Jurkat, Clone E6-1 (cell line): ENCODE measurements at places on chromosomes 6 and 20.
A peak's percentile ranks its signal among the peaks of the same experiment; 100 is the strongest.

GRCh38 chr6:154909821-154910220 lies 85.3 kb upstream of the TIAM2 start:
- no peak for DNase-seq

GRCh38 chr6:39982720-39983119 lies 48.5 kb upstream of the MOCS1 start:
- DNase-seq = peak; percentile 60

- DNase-seq = no peak
Measured at GRCh38 chr6:131450861-131451260, 122.2 kb upstream of the ARG1 start.

GRCh38 chr20:2911200-2911599 lies 37.9 kb downstream of the PTPRA start:
- DNase-seq = no peak

DNA sequence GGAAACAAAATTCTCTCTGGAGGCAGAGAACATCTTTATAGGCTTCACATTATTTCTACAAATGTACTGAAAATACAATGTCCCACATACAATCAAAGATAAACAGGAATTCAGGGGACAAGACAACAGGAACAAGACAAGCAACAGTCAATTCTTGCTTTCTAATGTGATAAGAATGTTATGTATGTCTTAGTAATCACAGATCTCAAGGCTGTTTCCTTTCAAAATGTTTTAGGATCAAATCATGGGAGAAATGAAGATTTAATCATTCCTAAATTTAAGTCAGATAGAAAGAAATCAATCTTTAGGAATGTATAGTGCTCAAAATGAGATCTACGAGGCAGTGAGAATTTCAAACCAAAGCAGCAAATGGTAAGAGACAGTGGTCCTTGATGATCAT lies 32.1 kb downstream of the NEDD9 start:
- DNase-seq = no peak

- DNase-seq = no peak
Measured at GRCh38 chr20:6718662-6719368, 48.7 kb upstream of the BMP2 start.

DNA sequence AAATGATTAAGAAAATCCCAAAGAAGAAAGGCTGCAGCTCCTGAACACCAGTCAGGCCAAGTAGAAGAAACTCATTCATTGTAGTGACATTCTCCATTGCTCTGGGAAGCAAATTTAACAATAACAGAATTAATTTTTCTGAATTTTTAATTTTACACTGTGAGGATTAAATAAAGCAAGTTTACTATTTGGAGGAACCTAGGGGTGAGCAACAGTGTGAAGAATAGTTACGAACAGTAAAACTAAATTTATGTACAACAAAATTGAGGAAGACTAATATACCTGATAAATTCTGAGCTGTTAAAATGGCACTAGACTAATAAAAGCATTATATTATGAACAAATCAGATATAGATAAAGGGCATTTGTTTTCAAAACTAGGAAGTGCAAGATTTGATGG lies at the start of gene OR12D3:
Gene OR12D3 (minus strand): TSS at position 101 of the 400 bp plus-strand sequence. CDS start 4 bp downstream, at position 97.
- DNase-seq = no peak

DNA sequence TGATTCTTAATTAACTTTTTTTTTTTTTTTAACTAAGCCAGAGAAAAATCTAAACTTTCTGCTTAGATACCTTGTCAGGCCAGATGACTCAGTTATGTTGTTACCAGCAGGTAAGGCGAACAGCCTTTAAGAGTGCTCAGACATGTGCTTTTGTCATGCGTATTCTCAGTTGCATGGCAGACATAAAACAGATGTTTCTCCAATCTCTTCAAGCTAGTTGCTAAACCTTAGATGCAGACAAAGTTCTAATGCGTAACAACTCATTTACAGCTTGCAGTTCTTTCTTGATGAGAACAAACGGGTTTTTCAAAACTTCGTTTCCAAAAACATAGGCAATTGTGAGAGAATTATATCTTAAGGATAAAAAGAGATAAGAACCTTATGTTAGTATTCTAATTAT lies 49.6 kb upstream of the GFRAL start:
- DNase-seq = no peak

GRCh38 chr6:149140910-149141290 lies 176.6 kb upstream of the TAB2 start:
- no peak for DNase-seq

DNA sequence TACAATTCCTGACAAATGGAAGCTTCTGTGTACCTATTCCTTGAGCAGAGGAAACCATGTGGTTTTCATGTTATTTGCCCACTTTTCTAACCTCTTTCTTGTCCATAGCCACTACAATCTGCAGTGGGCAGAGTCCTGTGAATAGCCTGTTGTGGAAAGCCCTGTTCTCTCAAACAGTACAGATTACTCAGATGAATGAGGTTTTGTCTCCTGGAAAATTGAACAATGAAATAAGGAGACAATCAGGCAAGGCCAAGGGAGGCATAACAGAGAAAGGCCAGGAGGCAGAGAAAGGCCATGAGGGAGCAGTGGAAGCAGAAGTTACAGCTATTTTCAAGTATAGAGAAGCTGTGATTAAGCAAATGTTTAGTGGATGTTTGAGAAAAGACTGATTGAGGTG lies 189.3 kb downstream of the GRIK2 start:
- no peak for DNase-seq

DNA sequence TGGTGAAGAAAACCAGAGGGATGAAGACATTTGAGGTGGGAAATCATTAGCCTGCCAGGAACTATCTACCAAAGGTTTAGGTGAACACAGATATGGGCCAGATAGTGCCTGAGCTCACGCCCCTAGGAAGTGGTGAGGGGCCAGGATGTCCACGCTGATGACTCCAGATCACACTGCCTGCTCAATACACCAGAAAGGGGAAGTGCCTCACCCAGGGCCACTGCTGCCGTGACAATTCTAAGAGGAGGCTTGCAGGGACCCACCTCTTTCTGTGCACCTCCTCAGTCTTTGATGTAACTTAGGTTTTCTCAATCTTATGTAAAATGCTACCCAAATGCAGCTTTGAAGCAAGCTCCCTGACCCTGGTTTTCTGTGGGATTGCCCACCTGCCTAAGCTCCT lies 5.4 kb upstream of the RAB44 start:
- DNase-seq = no peak

DNA sequence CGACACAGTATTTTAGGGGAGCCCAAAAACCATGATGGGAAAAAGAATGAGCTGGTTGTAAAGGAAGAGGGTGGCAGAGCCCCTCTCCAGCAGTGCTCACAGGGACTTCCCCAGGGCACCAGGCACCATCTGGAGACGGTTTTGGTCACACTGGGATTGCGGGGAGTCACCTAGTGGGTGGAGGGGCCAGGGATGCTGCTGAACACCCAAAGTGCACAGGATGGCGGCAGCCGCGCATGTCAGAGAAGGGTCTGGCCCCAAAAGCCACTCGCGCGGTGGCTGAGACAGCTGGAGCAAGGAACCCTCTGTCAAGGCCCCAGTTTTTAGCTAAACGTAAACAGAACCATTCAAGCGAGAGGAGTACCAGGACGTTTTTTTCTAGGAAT lies 10.8 kb downstream of the CTSZ start:
- no peak for DNase-seq

DNA sequence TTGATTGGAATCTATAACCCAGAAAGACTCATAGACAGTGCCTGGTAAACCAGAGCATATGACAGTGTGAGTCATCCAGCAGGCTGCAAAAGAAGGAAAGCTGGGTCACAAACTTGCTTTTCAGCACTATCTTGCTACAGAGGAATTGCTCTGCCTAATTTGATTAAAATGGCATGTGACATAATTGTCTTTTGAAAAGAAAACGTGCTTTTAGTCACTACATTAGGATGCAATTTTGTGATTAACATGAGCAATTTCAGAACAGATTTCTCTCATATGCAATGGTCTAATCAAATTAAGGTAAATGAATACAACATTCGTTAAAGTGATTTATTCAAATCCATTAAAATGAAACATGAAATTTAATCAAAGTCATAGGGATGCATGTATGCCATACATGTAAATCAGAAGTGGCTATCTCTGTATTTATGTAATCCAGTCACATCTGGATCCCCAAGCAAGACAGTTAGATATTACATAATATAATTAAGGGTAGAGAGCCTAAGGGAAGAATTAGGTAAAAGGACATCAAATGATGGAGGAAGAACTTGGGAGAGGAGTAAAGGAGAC lies 400.0 kb upstream of the HTR1E start:
- DNase-seq = no peak

DNA sequence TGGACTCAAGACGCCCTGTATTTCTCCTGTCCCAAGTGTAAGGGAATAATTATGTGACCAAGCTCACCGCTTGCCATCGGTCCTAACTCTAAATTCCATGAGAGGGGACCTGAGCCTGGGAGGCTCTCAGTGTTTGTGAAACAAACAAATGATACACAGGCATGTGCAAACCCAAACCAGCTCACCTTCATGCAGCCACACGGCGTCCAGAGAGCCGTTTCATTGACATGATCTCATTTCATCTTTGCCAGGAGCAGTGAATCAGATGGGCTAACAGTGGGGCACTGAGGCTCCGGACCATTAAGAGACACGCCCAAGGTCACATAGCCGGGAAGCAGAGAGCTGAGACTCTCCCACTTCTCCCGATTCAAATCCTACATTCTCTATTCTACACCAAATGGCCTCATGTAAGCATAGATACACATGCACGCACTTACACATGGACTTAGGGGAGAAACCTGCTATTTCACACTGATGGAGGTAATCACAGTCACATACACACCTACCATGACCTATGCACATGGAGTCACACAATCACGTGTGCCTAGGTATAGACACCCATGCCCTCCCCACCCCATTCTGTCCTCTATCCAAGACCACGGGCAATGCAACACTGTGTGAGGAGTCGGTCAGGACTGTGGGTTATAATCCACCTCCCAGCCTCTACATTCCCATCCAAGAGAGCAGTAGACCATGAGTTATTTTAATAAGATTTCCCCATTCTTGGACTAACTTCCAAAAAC lies 1.1 kb downstream of the BNIP5 start:
- no peak for DNase-seq

- DNase-seq = no peak
Measured at GRCh38 chr6:156824142-156824541, 47.0 kb downstream of the ARID1B start.

- DNase-seq = no peak
Measured at GRCh38 chr6:147022041-147022440, 182.2 kb upstream of the STXBP5 start.

DNA sequence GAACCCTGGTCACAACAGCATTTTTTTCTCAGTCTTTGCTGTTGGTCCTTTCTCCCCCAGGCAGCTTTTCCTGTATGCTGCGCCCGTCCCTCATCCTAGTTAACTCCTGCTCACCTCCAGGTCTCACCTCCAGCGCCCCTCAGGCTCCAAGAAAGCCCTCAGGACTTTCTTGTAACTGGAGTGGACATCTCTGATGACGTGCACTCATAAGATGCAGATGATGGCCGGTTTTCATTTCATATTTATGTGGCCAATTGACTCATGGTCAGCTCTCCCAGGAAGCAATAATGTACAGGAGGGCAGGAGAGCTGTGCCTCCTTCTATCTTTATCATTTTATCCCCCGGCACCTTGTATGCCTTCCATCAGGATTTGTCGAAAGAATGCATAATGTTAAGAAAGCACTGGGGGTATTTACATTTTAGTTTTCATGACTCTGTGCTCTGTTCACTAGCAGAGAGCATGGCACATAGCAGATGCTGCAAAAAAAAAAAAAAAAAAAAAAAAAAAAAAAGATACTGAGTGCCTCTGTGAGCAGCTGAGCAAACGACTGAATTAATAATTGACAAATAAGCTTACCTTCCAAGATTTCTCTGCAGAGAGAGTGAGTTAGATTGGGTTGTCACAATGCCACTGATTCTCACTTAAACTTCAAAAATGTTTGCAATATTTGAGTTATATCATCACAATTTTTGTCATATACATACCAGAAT lies 170.2 kb downstream of the DOK5 start:
- DNase-seq = no peak

DNA sequence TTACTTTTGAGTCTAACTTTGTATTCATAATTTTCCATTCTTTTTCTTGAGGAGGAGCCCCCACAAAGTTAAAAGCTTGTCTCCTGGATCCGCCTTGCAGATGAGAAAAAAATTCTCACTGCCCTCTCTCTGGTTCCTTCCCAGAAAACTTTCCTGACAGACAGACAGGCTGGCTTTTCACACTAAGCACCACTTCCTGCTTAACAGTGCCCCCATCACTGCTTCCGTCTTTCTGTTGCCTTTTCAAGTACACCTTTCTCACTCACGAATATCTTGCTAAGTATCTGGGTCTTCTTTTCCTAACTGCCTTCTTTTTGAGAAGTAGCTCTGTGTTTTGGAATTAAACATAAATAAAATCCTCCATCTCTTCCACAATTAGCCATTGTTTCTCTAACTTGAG lies 19.8 kb upstream of the LMBRD1 start:
- peak; percentile 18 for DNase-seq

GRCh38 chr6:84253380-84253779 lies 25.9 kb upstream of the CEP162 start:
- no peak for DNase-seq

DNA sequence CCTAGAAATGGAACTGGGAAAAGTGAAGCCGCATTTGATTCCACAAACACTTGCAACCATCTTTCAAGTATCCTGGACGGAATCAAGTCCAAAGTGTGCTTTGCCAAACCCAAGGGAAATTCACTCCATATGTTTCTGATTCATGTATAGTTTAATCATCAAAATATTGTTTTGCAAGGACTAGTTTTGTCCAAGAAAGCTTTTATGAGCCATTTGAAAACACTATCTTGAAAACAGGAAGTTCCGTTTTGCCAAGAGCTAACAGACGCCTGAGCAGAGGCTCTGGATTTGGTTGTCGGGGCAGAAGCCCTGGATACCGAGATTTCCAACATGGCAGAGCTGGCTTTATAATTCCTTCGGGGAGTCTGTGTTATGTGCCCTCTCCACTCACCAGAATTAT lies 251.1 kb downstream of the PHACTR1 start:
- no peak for DNase-seq

- DNase-seq = no peak
Measured at GRCh38 chr6:149761438-149761837, 11.9 kb downstream of the PCMT1 start.

DNA sequence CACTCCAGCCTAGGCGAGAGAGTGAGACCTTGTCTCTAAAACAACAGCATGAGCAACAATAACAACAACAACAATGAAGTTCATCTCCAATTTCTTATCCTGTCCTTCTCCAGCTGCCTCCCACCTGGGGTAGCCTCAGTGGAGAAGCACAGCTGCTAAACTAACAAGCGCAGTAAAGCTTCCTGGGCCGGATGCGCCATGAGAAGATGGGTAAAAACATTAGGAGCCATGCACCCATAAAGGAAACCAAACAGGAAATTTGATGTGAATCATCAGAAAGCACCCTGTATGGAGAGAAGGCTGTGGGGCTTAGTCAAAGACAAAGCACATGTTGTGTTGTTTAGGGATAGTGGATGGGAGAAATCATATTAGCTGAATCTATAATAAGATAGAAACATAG lies 61.1 kb upstream of the CCN6 start:
- DNase-seq = peak; percentile 75

- no peak for DNase-seq
Measured at GRCh38 chr6:135105710-135106109, 51.1 kb upstream of the HBS1L start.

DNA sequence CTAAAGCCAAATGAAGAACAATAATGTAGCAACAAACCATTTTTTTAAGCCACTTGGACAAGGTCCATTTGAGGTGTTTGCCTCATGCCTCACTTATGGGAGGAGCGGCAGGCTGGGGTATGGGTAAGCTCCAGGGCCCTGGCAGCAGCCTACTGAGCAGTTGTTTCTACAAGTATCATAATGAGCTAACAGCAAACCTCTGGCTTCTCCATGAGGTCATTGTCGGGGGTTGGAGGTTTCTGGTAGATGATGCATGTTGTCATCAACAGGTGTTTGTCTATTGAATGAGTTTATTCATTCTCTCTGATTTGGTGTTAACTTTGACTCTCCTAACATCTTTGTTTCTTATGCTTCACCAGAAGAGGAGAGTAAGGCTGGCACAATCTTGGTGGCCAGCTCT lies 150.7 kb downstream of the TBC1D7 start:
- no peak for DNase-seq
